Upper lobe of right lung (tissue), 1 donor: ENCODE measurements at places on chromosomes 1 and 21. TPM values are rescaled to one million over a fixed set of nuclear protein-coding genes. Genes with fewer than 3 reads are reported as not detected.
A peak's percentile ranks its signal among the peaks of the same experiment; 100 is the strongest.

GRCh38 chr1:157357111-157357510 lies 195.2 kb downstream of the FCRL5 start:
- DNase-seq: no peak

DNA sequence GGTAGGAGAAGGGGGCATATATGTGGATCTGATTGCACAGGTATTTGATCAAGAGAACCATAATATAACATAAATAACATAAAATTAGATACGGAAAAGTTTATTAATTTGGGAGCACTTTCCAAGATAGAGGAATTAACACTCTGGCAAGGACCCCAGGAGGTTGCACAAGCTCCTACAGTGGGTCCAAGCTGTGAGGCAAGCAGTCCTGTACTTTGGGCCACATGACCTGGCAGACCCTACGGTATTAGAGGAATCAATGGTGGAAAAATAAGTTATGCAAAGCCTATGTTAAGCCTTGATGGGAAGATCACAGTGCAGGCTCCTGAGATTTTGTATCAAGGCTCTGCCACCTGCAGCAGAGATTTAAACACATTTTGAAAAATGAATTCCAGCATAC lies 220.1 kb downstream of the COL24A1 start:
- no peak for DNase-seq

DNA sequence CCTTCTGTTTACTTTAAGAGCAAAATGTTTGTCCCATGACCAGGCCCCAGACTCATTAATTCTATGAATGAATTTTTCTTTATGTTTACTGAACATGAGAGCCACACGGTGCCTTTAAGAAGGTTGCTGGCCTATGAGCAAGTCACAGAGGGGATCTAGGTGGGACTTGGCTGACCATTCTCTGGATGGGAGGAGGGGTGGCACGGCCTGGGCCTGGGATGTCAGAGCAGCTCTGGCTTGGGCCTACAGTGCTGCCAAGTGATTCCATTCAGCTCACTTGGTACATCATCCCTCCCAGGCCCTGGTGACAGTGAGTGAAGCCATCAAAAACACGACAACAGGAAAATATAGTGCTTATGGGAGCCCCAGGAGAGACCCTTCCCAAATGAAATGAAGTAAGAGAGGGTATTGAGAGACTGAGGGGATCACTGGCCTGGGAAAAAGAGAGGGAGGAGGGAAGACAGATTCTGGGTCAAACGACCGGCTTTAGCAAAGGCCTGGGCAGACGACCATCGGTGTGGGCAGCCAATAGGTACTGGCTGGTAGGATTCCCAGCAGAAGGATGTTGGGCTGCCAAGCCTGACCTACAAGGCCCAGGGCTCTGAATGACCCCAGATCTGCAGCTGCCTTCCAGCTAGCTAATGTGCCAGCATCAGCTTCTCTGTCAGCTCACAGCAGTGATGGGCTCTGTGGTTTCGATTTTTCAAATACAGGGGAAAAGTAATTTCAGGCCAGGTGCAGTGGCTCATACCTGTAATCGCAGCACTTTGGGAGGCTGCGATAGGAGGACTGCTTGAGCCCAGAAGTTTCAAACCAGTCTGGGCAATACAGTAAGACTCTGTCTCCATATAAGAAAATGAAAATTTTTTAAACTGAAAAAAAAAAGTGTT lies 3.3 kb downstream of the TMEM53 start:
- peak; percentile 42 for DNase-seq

GRCh38 chr1:192284927-192285326 lies 31.9 kb upstream of the RGS21 start:
- no peak for DNase-seq

- DNase-seq: no peak
These were observed 117.0 kb upstream of the PLD5 start for GRCh38 chr1:242641461-242641860.

DNA sequence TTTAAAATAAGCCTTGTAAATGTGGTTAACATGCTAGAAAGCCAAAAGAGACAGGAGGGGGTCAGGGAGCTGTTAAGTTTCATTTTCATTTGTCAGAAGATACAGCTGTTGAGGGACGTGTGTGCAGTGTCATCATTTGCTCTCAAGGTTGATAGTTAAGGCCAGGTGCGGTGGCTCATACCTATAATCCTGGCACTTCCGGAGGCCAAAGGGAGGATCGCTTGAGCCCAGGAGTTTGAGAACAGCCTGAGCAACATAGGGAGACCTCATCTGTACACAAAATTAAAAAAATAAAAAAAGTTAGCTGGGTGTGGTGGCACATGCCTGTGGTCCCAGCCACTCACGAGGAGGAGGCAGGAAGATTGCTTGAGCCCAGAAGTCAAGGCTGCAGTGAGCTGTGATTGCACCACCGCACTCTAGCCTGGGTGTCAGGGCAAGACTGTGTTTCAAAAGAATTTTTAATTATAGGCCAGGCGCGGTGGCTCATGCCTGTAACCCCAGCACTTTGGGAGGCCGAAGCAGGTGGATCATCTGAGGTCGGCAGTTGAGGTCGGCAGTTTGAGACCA lies 22.7 kb downstream of the ZBTB8OS start:
- DNase-seq: no peak

DNA sequence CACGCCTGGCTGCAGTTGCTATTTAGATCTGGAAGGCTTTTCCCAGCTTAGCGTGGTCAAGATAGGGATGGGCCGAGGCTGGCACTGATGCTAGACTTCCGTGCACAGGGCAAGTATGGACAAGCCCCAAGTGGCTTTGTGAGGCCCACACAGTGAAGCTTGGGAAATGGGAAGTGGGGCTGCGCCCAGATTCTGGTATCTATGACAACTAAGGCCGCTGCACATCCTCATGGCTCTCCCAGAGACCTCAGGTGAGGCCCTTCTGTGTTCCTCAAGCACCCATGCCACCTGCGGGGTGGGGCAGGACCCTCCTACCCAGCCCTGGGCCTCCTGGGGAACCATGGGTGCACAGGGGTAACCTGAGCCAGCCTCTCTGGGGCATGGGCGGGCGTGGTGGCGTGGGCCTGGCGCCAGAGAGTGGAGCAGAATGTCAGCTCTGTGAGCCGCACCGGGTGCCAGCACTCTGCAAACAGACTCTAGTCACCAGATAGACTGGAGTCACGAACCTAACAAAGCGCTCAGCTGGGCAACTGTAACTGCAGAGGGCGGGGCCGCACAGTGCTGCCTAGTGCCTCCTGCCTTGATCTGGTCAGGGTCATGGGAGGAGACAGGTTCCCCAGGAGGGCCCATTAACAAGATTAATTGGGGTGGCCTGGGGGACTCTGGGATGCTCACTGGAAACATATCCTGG lies 46.4 kb downstream of the ELF3 start:
- DNase-seq: peak; percentile 84

Gene TPTE
- total RNA-seq: not detected

DNA sequence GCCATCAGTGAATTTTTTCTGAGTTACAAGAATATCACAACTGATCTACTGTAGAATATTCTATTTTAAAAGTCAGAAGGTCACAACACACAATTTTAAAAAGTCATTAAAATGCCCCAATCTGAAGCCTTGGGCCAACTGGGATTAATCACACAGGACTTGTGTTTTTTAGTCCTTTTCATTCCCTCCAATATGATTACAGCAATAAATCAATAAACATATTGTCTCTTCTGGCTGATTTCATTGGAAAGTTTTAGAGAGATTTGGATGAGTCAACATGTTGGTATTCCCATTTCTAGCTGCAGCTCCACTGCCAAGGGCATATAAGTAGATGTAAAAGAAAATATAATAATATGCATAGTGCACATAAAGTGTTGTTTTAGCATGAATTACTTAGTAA lies 85.8 kb downstream of the NIBAN1 start:
- DNase-seq: no peak

DNA sequence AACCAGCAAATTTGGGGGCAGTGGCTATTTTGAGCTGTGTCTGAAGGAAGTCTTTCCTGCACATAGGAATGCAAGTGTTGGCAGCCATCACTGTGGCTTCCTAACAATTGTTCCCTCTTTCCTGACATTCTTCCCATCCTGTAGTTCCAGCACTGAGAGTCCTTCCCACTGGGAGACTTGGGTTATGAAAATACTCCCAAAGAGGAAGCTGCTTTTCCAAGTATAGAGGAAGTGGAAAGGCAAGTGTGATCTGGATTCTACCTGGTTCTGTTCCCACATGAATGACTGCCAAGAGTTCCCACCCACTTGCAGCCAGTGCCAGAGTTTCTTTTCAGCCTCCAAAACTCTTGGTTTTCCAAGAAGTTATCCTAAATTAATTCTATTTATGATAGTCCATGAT lies 98.5 kb upstream of the CD53 start:
- no peak for DNase-seq

GRCh38 chr1:41418857-41419583 lies 57.8 kb downstream of the FOXO6 start:
- DNase-seq: peak; percentile 84

DNA sequence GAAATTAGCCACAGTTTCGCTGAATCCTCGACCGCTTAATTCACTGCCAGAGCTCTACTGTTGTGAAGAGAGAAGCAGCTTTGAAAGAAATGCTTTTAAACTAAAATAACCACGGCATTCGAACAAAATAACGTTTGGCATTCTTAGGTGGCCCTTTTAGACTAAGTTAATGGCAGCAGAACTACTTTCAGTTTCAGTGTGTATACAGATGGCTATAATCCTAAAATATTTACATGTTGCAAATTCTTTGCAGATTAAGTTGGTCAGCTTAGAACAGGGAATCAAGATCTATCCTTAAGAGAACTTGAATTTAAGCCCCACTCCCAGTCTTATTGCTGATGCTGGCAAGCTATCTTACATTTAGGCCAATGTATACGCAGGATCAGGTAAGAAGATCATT lies 62.7 kb downstream of the ADSS2 start:
- DNase-seq: no peak

Gene AKNAD1
- 0.67 TPM for total RNA-seq

Gene B3GALT6
- 16.7 TPM for total RNA-seq

Gene RGS16
- 12.0 TPM for total RNA-seq

GRCh38 chr1:97553971-97554370 lies 366.9 kb downstream of the DPYD start:
- DNase-seq: no peak
